Suprapubic skin (tissue), 4 donors: ENCODE measurements at places on chromosomes 1 and 21. TPM values are rescaled to one million over a fixed set of nuclear protein-coding genes. Genes with fewer than 3 reads are reported as not detected.

LCE2B gene
- 91.9 TPM for total RNA-seq

ANGPTL1 gene
- 10.0 TPM for total RNA-seq

- DNase-seq: no peak
Observed at GRCh38 chr1:20165522-20165951, 20.4 kb upstream of the UBXN10 start.

DNA sequence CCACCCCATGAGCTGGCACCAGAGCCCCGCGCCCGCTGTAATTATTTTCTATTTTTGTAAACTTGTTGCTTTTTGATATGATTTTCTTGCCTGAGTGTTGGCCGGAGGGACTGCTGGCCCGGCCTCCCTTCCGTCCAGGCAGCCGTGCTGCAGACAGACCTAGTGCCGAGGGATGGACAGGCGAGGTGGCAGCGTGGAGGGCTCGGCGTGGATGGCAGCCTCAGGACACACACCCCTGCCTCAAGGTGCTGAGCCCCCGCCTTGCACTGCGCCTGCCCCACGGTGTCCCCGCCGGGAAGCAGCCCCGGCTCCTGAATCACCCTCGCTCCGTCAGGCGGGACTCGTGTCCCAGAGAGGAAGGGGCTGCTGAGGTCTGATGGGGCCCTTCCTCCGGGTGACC, 19.1 kb downstream of the RNF223 start:
- no peak for DNase-seq

DNA sequence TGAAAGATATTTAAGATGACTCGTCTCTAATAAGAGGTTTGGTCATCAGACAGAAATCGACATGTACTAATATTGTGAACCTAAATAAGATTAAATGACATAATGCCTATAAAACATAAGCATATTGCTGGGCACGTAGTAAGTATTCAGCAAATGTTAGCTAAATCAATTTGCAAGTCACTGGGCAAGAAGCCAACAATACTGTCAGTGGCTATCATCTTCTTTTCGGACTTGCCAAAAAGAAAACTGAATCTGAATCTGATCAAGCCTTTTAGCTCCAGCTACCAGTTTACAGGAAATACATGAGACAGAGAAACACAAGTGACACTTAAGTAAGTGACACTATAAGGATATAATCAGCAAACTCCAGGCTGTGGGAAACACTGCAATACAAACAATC, 46.0 kb downstream of the RPL5 start:
- DNase-seq: no peak

GRCh38 chr1:230976825-230977747, 1.6 kb downstream of the TTC13 start:
- DNase-seq: no peak

DNA sequence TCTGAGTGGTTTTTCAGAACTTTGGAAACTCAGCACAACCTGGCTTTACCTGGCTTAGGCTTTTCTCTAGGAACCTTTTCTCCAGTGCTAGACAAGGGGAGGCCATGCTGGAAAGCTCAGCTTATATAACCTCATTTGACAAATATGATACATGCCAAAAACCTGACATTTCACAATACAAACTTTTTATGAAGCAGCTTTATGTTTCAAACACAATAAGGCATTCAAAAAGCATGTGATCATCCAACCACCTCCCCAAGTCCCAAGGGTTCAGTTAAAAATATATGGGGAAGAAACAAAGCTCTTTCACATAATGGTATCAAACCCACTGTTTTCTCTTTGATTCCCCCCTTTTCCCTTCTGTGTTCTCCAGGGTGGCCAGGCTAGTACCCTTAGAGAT, 63.7 kb downstream of the ZC3H11B start:
- no peak for DNase-seq
